ENCODE measurements at places on chromosomes 5 and 9.

DNA sequence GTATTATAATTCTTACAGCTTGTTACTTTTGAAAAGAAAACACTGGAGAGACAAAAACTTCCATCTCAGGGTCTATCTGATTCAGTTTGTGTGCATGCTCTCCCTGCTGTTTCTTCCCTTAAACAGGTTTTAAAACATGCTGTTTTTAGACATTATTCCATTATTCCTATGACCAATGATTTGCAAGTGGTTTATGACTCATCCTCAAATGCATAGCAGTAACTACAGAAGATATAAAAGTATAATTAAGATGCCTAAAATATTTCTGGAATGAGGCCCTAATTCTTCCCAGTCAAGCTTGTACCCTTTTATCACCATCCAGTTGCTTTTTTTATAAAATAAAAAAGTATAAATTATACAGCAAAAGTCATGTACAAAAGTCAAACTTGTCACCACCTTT is 3.7 kb downstream of the DTWD2 start:
- H3K27me3 ChIP-seq: no peaks in the 10 kb centered on the region
- DNase-seq: no peak
- peaks cover 12% of the 10 kb centered on the region for H3K4me1 ChIP-seq

DNA sequence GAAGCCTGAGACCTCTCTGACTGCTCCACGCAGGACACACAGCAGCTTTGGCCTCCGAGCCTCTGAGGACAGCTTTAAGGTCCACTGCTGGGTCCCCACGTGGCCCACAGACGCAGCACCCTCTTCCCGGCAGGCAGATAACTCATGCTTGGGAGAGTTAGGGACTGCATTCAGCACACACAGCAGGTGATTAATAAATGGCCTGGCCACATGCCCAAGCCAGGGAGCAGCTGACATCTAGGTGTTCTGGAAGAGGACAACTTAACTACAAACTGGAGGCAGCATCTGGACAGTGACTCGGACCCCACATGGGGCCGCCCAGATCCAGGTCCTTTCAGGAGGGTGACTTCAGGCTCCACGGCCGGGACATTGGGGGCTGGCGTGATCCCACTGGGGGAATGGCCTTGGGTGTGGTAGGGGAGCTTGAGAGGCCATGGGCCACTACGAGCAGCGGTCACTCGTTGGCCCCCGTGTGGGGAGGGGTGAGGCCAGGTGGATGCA is 11.3 kb downstream of the NINJ1 start:
- H3K27ac ChIP-seq: no peak overlapping the region
- DNase-seq: no peak
- peaks cover 37% of the 10 kb centered on the region for H3K4me1 ChIP-seq
- H3K4me3 ChIP-seq: no peak overlapping the region
- H3K27me3 ChIP-seq: no peaks in the 10 kb centered on the region

- no peak for DNase-seq
- no peak overlapping the region for H3K4me3 ChIP-seq
- H3K36me3 ChIP-seq: no peaks in the 10 kb centered on the region
- H3K27ac ChIP-seq: no peak overlapping the region
Measured at GRCh38 chr5:114317751-114318150, 44.1 kb upstream of the KCNN2 start.

DNA sequence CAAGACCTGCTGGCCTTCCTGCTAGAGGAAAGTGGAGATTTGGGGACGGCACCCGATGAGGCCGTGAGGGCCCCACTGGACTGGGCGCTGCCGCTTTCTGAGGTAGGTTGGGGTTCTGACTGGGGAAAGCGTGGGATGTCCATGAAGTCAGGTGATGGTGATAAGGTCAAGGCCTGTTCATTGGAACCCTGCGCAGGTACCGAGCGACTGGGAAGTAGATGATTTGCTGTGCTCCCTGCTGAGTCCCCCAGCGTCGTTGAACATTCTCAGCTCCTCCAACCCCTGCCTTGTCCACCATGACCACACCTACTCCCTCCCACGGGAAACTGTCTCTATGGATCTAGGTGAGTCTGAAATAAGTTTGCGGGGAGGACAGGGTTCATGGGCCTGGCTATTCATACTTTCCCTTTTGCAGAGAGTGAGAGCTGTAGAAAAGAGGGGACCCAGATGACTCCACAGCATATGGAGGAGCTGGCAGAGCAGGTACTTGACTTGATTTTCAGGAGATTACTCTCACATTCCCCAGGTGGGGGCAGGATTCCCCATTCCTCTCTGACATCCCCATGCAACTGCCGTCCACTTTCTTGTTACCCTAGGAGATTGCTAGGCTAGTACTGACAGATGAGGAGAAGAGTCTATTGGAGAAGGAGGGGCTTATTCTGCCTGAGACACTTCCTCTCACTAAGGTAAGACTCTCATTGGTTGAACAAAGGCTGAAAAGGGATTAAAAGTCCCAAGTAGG is 505 bp downstream of the CREB3 start:
- H3K4me3 ChIP-seq: no peak overlapping the region
- H3K36me3 ChIP-seq: peaks cover 29% of the 10 kb centered on the region
- no peaks in the 10 kb centered on the region for H3K27me3 ChIP-seq
- peak overlapping the region; percentile 92 for H3K27ac ChIP-seq

DNA sequence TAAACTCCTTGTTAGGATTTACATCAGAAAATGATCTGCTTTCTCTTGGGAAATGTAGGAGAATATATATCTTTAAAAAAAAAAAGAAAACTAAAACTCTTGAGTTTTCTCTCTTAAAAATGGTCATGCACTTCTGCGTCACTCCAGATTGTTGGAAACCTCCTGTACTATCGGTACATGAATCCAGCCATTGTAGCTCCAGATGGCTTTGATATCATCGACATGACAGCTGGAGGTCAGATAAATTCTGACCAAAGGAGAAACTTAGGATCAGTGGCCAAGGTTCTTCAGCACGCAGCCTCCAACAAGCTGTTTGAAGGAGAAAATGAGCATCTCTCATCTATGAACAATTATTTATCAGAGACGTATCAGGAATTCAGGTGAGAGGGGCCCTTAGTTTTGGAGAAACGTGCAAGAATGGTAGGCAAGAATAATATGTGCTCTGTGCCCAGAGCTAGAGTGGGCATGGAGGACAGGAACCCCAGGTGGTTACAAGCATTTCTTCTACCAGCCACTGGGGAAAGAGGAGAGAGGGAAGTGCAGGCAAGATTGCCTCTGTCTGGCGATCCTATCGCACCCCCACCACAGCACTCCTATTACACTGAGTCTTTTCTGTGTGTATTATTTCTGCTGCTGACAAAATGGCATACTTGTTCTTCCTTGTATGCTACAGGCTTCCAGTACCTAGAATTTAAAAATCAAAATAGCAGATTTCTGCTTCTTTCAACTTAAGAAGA is 41.4 kb upstream of the F2R start:
- DNase-seq: no peak
- H3K4me1 ChIP-seq: no peaks in the 10 kb centered on the region
- H3K27me3 ChIP-seq: no peaks in the 10 kb centered on the region
- peaks cover 50% of the 10 kb centered on the region for H3K36me3 ChIP-seq
- no peak overlapping the region for H3K4me3 ChIP-seq

DNA sequence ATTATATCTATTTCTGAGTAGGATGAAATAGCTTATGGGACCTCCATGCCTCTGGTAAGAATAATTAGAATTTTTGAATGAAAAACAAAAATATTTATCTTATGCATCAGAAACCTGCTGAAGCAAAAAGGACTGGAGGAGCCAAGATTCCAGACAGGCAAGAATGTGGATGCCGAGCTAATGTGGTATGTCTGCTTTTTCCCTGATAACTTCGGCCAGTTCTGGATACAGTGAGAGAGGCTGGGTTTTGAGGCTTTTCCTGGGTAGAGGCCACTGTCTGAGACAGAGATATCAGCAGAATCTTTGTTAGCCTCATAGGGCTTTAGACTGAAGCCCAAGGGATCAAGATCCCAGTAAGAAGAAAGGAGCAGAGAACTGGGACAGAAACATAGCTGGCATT is 5.2 kb upstream of the CTNND2 start:
- no peaks in the 10 kb centered on the region for H3K36me3 ChIP-seq
- no peak overlapping the region for H3K4me3 ChIP-seq
- H3K4me1 ChIP-seq: no peaks in the 10 kb centered on the region
- DNase-seq: no peak
- H3K27me3 ChIP-seq: peaks cover 12% of the 10 kb centered on the region

DNA sequence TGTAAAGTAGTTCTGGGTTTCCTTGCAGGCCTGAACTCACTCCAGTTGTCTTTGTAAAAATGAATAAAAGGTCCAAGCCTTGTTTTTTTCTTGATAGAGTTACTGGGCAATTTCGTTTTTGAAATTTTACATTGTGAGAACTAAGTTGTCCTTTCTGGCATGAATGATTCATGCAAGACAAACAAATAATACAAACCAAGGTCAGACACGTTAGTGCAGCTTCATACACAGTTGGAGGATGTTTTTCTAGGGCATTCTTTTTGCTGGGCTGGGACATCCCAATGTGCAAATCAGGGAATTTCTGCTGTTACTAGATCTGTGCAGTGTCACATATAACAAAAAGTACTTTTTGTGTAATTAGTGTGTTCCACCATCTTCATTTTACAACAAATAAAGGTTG is 96.0 kb downstream of the MEGF10 start:
- H3K4me1 ChIP-seq: no peaks in the 10 kb centered on the region
- H3K4me3 ChIP-seq: no peak overlapping the region
- H3K36me3 ChIP-seq: no peaks in the 10 kb centered on the region
- peaks cover 2% of the 10 kb centered on the region for H3K27me3 ChIP-seq
- DNase-seq: no peak
- H3K27ac ChIP-seq: no peak overlapping the region

- H3K4me1 ChIP-seq: peaks cover 11% of the 10 kb centered on the region
- no peak overlapping the region for H3K4me3 ChIP-seq
- H3K36me3 ChIP-seq: no peaks in the 10 kb centered on the region
- H3K27me3 ChIP-seq: peaks cover 2% of the 10 kb centered on the region
Measured at GRCh38 chr9:125831616-125832015, 84.4 kb downstream of the PBX3 start.

DNA sequence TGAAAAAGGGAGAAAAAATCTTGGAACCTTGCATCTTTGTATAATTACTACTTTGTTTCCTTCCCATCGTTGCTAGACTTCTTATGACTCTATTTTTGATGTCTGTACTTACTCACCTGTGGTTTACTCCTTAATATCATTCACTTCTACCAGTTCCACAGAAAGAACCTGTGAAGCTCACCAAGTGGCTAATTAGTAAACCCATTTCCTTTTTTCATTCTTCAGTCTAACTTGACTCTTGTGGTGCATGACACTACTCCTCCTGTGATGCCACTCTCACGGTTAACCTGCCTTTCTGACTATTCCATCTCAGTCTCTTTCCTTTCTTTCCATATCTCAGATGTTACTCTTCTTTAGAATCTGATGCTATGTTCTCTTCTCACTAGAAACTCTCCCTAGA is 14.6 kb downstream of the RECK start:
- no peaks in the 10 kb centered on the region for H3K4me1 ChIP-seq
- H3K4me3 ChIP-seq: no peak overlapping the region
- no peak for DNase-seq

GRCh38 chr9:87198716-87199115 is 251.4 kb upstream of the GAS1 start:
- DNase-seq: no peak
- peaks cover 7% of the 10 kb centered on the region for H3K27me3 ChIP-seq
- H3K27ac ChIP-seq: no peak overlapping the region
- peaks cover 8% of the 10 kb centered on the region for H3K4me1 ChIP-seq
- no peak overlapping the region for H3K4me3 ChIP-seq

GRCh38 chr9:111744363-111744762 is 50.4 kb downstream of the SHOC1 start:
- H3K4me3 ChIP-seq: no peak overlapping the region
- H3K27me3 ChIP-seq: peaks cover 2% of the 10 kb centered on the region
- no peaks in the 10 kb centered on the region for H3K4me1 ChIP-seq
- no peak overlapping the region for H3K27ac ChIP-seq
- DNase-seq: no peak

- DNase-seq: no peak
- no peaks in the 10 kb centered on the region for H3K36me3 ChIP-seq
- no peaks in the 10 kb centered on the region for H3K4me1 ChIP-seq
- no peak overlapping the region for H3K4me3 ChIP-seq
Measured at GRCh38 chr5:143713047-143714003, 98.6 kb upstream of the HMHB1 start.

DNA sequence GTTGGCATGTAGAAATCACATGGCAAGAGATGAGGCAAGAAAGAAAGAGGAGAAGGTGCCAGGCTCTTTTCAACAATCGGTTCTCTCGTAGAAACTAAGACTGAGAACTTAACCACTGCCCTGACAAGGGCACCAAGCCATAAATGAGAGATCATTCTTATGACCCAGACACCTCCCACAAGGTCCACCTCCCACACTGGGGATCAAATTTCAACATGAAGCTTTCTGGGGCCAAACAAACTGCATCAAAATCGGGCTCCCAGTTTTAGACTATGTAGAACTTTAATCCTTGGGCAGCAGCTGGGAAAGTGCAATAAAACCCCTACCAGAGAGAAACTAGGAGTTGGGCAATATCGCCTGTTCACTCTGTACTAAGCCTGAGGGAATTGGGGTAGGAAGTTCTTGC is 150.2 kb upstream of the CCDC152 start:
- H3K4me1 ChIP-seq: no peaks in the 10 kb centered on the region
- no peaks in the 10 kb centered on the region for H3K36me3 ChIP-seq
- DNase-seq: no peak
- H3K4me3 ChIP-seq: no peak overlapping the region
- H3K27ac ChIP-seq: no peak overlapping the region
- peaks cover 9% of the 10 kb centered on the region for H3K27me3 ChIP-seq

DNA sequence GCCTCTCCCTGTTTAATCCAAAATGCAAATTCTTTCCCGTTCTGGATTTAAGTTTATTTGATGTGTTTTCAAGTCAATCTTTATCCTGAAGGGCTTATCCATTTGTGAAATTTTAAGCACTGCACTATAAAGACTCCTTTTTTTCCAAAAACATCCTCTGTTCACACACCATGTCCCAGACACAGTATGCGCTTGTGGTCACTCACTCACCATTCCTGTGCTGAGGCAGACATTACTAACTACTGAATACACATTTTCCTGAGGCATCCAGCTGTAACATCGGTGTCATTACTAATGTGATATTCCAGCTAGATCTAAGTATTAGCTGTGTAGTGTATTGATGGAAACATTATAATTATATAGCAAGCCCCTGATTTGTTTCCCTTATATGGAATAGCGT is 298.4 kb downstream of the KCTD16 start:
- DNase-seq: no peak
- H3K4me3 ChIP-seq: no peak overlapping the region
- no peaks in the 10 kb centered on the region for H3K36me3 ChIP-seq

DNA sequence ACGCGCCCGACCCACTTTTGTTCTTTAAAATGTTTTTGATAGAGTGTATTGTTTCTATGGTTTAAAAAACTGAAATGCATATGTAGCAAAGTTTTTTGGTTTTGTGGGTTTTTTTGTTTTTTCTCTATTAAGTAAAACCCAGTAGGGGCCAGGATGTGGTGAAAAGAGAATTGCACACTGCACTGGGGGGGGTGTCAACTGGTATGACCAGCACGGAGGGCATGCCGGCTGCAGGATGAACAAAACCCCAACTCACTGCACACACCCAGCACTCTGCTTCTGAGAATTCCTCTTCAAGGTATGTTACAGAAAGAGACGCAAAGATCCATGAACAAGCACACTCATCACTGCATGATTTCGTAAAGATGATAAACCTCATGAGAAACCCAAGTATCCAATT is 75.0 kb downstream of the STK10 start:
- H3K27ac ChIP-seq: peak overlapping the region; percentile 87
- peak; percentile 71 for DNase-seq
- peak overlapping the region; percentile 65 for H3K4me3 ChIP-seq
- no peaks in the 10 kb centered on the region for H3K27me3 ChIP-seq
- H3K36me3 ChIP-seq: peaks cover 29% of the 10 kb centered on the region
- peaks cover 69% of the 10 kb centered on the region for H3K4me1 ChIP-seq

GRCh38 chr9:10674586-10674985 is 61.8 kb upstream of the PTPRD start:
- H3K4me3 ChIP-seq: no peak overlapping the region
- H3K27me3 ChIP-seq: no peaks in the 10 kb centered on the region
- no peaks in the 10 kb centered on the region for H3K36me3 ChIP-seq
